ENCODE measurements at places on chromosomes 2 and 18. TPM values are rescaled to one million over a fixed set of nuclear protein-coding genes. Genes with fewer than 3 reads are reported as not detected.
A peak's percentile ranks its signal among the peaks of the same experiment; 100 is the strongest.

The RAPGEF4 gene
- 16.7 TPM for polyA plus RNA-seq

DNA sequence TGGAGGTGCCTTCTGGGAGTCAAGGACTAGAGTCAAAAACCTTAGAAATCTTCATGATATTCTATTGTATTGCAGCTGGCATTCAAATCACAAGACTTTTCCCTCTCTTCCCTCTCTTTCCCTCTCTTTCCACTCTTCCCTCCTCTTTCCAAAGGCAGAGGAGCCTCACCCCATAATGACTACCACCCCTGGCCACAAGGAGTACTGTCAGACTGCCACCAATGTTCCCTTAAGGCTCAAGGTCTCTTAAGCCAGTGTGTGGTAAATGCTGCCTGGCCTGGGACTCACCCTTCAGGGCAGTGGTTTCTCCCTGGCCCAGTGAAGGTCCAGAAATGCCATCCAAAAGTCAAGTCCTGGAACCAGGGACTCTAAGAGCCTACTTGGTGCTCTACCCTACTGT lies 605.9 kb upstream of the PKDCC start:
- DNase-seq: no peak

GRCh38 chr2:69122271-69122670 lies 109.3 kb downstream of the ANTXR1 start:
- DNase-seq: no peak

DNA sequence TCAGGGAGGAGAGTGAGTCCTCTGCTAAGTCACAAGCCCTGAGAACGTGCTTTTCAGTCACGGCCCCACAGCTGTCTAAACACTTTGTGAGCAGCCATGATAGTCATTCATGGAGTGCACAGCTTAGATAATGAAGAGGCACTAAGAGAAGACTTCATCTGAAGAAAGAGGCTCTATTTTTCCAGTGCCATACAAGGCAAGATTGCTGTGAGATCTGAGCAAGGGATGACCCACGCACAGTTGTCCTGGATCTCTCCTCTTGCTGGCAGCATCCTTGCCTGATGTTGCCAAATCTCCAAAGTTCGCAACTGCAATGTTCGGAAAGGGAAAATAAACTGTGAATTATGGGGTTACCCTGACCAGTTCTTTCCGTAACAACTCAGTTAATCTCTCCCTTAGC lies 418.7 kb downstream of the MEIS1 start:
- no peak for DNase-seq

- DNase-seq: peak; percentile 71
Measured at GRCh38 chr2:111946294-111947114, 48.1 kb downstream of the MERTK start.

- DNase-seq: peak; percentile 79
Measured at GRCh38 chr2:75539955-75540716, 20.6 kb downstream of the EVA1A start.

The REEP1 gene
- 19.4 TPM for polyA plus RNA-seq

DNA sequence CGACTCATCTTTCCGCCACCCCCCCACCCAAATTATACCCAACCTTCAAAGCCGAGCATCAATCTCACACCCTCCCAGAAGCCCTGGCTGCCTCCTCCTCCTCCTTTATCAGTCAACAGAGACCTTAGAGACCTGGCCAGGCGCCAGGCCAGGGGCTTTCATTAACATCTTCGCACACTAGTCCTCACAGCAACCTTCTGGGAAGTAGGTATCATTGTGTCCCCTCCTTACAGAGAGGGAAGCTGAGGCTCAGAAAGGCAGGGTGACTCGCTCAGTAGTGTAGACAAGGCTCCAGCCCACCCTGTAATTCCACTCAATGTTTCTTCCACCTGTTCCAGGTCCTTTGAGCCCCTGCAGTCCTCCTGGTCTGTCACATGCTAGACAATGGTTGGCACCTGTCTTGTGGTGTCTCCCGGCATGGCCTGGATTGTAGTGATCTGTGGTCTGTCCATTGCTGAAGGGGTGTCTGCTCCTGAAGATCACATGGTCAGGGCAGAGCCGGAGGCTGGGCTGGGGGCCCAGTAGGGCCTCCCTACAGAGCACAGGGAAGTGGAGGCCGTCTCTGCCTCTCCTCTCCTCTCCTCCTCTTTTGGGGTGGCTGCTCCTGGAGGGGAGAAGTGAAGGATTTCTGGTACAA lies 36.0 kb downstream of the KLHL29 start:
- DNase-seq: no peak

The RPRM gene
- 2.0 TPM for polyA plus RNA-seq

DNA sequence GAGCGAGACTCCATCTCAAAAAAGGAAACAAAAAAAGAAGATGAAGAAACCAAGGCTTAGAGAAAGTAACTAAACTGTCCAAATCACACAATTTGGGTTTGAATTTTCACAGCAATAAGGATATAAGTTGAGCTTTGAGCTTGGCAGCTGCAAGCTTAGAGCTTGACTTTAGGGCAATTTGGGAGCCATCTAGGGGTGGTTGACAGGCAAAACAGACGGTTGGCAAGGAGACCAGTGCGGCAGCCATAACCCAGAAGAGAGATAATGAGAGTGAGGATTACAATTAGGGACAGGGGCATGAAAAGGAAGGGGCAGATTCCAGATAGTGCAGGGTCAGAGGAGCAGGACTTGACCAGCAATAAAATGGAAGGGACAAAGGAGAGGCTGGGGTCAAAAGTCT lies 382.2 kb upstream of the HNRNPA3 start:
- DNase-seq: no peak

DNA sequence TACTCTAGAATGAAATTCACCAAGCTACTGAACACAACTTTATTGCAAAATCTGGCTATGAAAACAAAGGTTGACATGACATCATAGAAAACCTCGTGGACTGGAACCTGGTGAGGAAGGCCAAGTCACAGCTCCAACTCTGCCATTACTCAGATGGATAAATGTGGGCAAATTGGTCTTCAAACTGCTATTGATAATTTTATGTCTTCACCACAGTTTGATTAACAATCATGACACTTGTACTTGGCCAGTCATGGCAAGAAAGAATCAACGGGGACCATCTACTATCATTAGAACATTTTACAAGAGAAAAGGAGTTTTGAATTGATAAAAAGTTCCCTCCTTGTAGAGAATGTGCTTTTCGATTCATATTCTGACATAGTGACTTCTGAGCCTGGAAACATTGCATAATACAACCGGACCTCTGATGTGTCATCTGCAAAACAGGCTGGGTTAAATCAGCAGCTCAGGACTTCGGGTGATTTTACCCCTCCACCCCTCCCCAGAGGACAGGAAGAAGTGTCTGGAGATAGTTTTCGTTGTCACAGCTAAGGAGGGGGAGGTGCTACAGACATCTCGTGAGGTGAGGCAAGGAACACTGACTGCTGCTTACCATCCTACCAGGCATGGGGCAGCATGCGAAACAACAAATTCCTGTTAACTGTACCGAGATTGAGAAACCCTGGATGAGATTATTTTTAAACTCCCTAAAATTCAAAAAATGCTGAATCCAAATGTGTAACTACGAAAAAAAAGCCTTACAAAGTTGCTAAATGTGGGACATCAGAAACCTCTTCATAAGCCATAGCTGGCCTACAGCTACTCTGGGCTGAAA lies 8.4 kb downstream of the L3MBTL4 start:
- no peak for DNase-seq

GRCh38 chr2:96138179-96139145 lies at the start of gene ASTL:
Gene ASTL (minus strand): TSS chr2:96138502. CDS start chr2:96138436, 66 bp downstream.
- DNase-seq: no peak

The CCDC178 gene
- polyA plus RNA-seq: 1.3 TPM

DNA sequence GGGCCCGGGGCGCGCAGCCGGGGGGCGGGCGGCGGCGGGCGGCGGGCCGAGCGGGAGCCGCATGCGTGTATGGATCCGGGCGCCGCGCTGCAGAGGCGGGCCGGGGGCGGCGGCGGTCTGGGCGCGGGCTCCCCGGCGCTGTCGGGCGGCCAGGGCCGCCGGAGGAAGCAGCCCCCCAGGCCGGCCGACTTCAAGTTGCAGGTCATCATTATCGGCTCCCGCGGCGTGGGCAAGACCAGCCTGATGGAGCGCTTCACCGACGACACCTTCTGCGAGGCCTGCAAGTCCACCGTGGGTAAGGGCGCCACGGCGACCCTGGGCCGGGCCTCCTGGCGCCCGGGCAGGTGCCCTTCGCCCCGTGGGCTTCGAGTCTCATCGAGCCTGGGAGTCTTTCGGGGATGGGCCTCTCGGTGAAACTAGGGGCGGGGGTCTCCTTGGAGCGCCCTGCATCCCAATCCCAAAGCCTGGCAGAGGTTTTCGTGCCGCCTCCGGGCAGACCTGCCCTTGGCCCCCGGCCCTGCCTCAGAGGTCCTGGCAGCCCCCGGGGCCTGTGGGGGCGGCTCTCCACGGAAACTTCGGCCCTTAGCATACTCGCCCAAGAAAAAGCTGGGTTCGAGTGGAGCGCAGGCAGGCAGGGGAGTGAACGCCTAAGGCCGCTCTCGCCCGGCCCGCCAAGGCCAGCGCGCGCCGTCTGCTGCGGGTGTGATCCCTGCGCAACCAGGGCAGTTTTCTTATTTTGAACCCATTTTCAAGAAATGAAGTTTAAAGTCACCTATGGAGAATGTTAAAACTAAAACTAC lies 622 bp downstream of the RAB12 start:
- DNase-seq: no peak

The GPR45 gene
- polyA plus RNA-seq: 0.10 TPM

The DNAJC5G gene
- 0.37 TPM for polyA plus RNA-seq

DNA sequence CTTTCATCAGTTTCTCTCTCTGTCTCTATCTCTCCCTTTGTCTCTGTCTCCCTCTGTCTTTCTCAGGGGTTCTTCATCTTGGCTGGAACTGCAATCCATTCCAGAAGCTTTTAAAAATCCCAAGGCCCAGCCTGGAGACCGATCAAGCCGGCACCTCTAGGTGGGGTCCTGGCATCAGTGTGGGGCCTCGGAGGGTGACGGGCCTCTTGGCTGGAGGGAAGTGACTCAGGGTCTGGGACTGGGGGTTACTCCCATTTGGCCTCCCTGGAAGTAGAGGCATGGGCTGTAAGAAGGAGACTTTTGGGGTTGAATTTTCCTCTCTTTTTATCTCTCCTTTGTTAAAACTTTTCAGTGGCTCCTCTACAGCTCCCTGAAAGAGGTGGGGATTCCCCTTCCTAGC lies 52.8 kb upstream of the OTOF start:
- DNase-seq: no peak

- DNase-seq: no peak
Measured at GRCh38 chr2:230282936-230283335, 44.1 kb upstream of the SP140L start.

The PCARE gene
- polyA plus RNA-seq: 0.06 TPM

GRCh38 chr2:187544371-187545080 lies 9.7 kb downstream of the TFPI start:
- no peak for DNase-seq

The NR4A2 gene
- 3.6 TPM for polyA plus RNA-seq
